ENCODE measurements at places on chromosomes 12 and 14.

DNA sequence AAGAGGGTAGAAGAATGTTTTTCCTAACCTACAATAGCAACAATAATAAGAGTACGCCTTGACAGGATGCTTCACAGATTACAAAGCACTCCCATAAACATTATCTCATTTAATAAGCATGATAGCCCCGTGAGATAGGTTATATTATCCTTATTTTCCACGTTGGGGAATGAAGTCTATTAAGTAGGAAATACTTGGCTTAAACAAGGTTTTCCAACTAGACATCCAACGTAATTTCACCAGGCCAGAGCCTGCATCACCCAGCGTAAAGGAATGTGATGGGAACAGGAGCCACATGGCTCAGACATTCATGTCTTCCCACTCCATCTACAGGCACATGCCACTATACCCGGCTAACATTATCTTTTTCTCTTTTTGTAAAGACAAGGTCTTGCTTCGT, 223.4 kb upstream of the AMIGO2 start:
- peak; percentile 49 for DNase-seq

DNA sequence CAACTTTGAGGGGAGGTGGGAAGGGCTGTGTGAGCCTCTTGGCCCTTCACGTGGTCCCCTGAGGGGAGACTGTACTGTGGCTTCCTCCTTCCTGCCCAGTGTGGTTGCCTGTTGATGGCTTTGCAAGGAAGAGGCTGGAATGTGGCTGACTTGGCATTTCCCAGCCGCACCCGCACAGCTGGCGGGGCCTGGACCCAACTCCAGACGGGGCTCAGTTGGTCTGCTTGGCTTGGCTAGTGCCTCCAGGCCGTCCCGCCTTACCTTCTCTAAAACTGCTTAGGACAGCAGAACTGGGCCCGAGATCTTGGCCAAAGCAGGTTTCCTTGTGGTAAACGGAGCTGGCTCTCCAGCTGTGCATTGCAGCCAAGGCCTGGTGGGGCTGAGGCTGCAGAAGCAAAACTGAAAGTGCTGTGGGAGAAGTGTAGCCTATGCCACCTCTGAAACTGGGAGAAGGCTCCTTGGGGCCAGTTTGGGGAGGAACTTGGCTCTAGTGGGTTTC, 139.5 kb downstream of the SMOC1 start:
- DNase-seq, result no peak

- DNase-seq, result peak; percentile 64
Observed at GRCh38 chr12:102474438-102475064, 5.8 kb downstream of the IGF1 start.

DNA sequence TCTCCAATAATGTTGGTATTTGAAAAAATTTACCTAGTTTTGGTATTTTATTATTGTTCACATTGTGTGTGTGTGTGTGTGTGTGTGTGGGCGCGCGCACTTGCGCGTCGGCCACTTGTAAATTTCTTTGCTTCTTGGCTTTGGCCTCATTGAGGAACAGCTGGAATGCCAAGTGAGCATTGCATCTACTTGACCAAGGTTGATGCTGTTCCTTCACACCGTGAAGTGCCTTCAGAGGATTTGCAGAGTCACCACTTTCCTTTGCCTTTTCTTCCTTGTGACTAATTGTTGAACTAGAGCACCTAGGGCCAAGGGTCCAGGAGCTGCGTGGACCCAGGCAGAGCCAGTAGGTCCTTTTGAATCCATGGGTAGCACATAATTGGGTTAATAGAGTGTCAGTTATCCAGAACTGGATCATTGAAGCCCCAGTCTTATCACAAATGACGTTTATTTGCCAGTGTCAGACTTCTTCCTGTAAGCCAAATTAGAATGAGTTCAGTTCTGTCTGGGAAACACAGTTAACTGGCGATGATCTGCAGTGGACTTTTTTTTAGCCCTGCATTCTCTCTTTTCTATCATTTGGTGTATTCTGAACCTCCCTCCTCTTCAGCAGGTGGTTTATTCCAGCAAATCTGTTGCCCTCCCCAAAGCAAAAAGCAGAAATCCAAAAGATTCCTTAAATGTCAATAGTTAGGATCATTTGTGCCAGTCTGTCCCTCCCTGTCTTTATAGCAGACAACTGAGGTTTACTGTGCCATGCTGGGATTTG, 2.6 kb downstream of the PPP2R5C start:
- no peak for DNase-seq

DNA sequence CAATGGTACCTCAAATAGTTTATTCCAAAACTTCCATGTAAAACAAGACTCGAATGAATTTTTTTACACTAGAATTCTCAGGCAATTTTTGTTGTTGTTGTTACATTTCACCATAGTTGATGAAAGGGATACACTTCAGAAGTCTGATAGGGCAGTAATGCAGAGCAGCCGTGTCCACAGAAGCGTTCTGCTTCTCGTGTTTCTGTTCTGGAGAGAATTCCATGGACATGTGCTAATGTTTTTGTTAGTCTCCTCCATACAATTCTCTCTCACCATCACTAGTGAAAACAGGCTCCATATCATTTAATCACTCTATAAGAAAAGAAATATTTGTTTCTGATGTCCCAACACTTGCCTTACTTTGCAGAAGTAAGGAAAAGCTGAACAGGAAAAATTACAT, 606.1 kb downstream of the SLC16A7 start:
- DNase-seq, result peak; percentile 11

DNA sequence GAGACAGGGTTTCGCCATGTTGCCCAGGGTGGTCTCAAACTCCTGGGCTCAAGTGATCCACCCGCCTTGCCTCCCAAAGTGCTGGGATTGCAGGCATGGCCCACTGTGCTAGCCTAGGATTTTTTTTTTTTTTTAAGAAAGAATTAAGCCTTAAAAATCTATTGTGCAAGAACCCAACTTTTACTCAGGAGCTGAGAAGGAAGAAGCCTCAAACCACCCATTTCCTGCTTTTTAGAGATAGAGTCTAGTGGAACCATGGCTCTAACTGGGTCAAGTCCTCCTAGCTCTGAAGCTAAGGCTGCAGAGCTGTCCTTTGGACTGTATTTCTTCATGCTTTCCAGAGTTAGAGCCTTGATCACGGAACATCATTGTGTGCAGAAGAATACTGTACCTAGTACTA, 1.3 kb upstream of the TSFM start:
- DNase-seq, result no peak

GRCh38 chr12:101127521-101128219, 82.4 kb downstream of the SLC5A8 start:
- peak; percentile 74 for DNase-seq

DNA sequence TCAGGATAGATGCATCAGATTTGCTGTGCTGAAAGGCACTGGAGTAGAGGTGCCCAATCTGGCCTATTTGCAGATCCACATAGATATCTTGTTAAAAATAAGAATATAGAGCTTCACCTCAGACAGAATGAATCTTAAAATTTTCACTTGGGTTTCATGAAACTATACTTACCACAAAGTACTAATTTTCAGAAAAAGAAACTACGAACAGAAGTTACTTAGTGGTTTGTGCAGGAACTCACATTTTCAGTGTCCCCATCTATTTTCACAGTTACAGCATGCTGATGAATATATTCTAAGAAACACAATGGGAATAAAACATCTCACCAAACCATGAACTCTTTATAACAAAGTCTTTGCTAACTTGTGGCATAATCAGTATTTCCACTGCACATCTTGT, 449.4 kb downstream of the RERGL start:
- DNase-seq, result no peak

DNA sequence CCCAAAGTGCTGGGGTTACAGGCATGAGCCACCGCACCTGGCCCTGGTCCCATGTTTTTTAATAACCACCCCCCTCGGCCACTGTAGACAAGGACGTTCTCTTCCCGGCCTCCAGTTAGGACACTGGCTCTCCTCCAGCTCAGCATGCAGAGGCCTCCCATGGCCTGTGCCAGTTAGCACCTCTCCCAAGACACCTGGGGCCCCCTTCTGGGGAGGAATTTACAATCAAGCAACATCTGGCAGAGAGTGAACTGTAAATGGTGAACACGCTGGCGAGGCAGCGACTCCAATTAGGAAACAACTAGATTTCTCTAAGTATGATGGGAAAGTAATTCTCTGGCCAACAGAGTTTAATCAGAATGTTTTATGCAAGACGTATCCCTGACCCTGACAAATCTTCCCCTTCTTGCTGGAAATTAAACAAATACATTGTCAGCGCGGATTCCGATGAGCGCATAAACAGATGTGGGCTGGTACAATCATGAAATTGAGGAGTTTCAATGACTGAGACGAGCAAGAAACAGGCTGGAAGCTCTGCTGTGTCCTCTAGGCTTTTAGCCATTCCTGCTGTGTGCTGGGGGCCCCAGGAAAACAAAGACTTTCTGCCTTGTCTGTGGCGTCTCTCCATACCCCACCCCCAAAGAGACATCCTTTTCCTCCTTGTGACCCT, 61.7 kb upstream of the DLK1 start:
- DNase-seq, result no peak

DNA sequence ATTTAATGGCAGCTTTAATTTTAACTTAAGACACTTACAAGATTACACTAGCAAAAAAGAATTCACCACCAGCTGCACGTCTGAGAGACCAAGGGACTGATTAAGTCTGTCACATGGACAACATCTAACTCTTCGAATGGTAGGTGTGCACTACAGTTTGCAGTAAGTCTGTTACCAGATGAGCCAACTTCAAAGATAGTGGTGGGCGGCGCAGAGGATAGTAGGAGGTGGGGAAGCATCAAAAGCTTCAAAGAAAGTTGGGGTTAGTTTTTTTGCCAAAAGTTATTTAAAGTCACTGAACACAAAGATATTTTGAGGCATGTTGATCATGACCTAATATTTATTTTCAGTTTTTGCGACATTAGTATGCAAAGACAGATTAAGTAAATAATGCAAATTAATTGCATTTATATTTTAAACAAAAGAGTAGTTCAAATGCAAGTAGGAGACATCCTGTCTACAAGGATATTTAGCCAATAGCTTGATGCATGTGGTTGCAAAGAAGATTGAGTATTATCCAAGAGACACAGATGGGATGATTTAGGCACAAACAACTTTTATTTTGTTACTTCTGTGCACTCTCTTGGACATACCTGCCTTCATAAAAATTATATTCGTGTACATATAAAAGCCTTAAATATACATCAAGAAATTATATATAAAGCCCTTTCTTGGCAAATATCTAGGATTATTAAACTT, 327.7 kb downstream of the BMP4 start:
- no peak for DNase-seq

- DNase-seq, result no peak
Observed at GRCh38 chr12:73362666-73363065, 1090.5 kb downstream of the TRHDE start.

DNA sequence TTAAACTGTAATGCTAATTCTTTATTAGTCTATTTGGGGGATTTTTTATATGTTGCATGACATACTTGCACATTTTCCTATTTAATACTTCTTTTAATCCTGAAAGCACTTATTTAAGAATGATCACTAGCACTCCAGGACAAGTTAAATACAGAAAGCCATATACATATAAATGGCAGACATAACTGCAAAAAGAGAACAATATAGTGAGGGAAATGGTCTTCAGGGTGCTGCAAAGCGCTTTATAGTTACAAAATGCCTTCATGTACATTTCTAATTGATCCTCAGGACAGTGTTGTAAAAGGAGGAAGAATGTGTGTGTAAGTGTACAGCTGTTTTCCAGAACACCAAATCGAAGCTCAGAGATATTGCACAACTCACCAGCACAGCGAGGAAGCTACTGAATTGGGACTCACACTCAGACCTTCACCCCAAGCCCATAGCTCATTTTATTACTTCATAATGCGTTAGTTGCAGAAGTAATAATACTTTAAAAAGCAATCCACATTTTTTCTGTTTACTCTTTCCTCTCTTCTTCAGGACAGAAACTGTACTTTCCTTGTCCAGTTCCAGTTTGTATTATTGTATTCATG, 428.2 kb downstream of the RAD51B start:
- no peak for DNase-seq

DNA sequence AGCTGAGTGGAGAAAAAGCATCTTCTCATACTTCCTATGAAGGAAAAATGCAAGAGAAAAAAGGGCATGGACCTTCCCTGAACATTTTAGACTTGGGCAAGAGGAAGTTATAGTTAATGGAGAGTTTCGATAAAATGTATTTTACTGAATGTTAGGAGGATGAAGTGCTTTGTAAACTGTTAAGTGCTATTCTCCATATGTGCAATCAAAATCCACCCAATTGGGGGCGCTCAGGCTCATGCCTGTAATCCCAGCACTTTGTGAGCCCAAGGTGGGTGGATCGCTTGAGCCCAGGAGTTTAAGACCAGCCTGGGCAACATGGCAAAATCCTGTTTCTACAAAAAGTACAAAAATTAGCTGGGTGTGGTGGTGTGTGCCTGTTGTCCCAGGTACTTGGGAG, 1.9 kb upstream of the CNPY2 start:
- DNase-seq, result no peak

DNA sequence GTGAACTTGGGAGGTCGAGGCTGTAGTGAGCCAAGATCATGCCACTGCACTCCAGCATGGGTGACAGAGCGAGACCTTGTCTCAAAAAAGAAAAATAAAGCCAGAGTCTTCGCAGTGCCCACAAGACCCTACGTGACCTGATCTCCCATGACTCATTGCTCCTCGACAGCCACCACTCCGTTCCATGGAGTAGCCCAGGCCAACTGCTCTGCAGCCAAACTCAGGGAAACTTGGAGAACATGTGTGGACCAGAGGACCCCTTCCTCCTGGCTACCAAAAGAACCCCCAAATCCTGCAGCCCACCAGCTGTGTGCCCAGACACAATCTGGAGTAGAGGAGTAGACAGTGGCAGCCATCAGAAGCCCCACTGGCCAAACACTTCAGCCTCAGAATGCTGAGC, 32.1 kb upstream of the PPP2R5C start:
- no peak for DNase-seq

- DNase-seq, result peak; percentile 63
Observed at GRCh38 chr12:19869413-19869812, 430.1 kb downstream of the AEBP2 start.

GRCh38 chr12:54054742-54055194, 1.1 kb downstream of the HOXC4 start:
- DNase-seq, result no peak

DNA sequence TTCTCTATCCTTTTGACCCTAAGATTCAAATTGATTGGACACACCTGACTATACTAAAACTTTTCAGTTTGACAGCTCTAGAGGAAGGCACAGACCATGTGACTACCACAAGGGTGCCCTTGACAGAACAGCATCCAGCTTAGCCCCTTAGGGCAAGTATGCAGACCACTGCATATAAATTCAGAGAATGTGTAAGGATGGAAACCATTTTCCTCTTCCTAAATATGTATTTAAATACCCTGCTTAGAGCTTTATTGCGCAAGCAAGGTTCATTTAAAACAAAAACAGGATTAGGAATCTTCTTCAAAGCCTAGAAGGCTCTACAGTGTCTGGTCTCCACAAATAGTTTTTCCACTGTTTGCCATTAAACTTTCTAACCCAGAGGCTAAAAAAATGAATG, 202.8 kb downstream of the MED13L start:
- no peak for DNase-seq

DNA sequence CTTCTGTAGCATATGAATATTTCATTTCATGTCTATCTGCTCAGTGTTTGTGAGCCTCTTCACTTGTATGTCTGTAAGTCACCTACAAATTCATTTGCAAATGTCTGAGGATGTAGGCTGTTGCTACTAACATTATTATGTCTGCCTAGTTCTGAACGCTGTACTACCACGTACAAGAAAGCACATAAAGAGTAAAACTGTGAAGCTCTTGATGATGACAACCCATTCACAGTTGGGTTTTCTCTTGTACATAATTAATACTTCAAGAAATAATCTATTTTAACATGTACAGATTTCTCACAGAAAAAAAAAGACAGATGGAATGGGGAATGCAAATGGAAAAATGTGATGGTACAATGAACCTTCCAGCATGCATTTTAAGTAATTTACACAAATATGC, 64.3 kb upstream of the CPNE8 start:
- no peak for DNase-seq

Data from astrocyte of the hippocampus (primary cell).